Activated naive CD4-positive, alpha-beta T cell treated with anti-CD3 and anti-CD28 coated beads, Interleukin-2, amount 50 U/mL, for 16 hours (primary cell): ENCODE measurements at places on chromosomes 1 and 21.

DNA sequence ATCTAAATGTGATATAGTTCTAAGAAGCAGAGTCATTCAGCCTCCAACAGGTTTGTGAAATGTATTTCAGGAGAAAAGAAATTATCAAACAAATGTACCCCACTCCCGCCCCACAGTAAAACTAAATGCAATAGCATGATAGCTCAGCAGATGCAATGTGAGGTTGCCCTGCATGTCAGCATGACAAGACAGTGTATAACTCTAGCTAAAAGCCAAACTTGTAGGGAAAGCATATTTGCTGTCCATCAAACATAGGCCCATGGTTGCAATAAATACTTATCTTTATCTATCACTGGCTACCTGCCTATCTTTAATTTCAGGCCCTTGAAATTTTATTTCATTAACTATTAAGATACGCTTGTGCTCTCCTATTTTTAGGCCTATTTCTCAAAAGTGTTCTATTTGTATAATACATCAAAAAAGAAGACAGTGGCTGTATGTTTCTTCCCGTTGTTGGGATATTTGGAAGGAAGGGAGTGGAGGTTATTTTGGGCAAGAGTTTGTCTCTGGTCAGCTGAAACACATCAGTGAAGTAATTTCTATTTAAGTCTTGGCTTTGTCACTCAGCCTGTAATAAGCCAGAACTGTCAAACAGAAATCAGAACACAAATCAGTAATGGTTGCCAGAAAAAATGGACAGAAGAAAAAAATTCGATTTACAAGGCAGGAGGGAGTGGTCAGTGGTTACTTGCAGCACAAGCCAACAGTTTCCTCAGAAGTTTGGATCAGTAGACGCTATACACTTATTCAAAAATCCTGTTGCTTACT is 307.4 kb upstream of the ADGRL2 start:
- no peak for DNase-seq

- no peak for DNase-seq
These were observed 2.4 kb downstream of the DTL start for GRCh38 chr1:212037900-212038299.

GRCh38 chr21:42439284-42440186 is 35.8 kb downstream of the UBASH3A start:
- no peak for DNase-seq

DNA sequence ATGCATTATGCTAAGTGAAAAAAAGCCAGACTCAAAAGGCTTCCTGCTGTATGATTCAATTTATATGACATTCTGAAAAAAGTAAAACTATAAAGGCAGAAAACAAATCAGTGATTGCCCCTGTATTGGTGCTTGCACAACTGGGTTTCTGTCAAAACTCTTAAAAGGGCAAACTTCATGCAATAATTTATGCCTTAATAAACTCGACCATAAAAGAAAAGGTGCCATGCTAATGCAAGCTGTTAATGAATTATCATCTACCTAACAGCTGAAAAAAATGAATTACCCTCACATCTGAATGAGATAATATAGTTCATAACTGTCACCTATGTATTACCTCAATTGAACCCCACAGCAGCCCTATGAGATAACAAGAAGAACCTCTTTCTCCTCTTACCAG is 120.8 kb upstream of the ATP1A1 start:
- DNase-seq = no peak

- no peak for DNase-seq
These were observed 366.1 kb upstream of the DAB1 start for GRCh38 chr1:57789936-57790335.

DNA sequence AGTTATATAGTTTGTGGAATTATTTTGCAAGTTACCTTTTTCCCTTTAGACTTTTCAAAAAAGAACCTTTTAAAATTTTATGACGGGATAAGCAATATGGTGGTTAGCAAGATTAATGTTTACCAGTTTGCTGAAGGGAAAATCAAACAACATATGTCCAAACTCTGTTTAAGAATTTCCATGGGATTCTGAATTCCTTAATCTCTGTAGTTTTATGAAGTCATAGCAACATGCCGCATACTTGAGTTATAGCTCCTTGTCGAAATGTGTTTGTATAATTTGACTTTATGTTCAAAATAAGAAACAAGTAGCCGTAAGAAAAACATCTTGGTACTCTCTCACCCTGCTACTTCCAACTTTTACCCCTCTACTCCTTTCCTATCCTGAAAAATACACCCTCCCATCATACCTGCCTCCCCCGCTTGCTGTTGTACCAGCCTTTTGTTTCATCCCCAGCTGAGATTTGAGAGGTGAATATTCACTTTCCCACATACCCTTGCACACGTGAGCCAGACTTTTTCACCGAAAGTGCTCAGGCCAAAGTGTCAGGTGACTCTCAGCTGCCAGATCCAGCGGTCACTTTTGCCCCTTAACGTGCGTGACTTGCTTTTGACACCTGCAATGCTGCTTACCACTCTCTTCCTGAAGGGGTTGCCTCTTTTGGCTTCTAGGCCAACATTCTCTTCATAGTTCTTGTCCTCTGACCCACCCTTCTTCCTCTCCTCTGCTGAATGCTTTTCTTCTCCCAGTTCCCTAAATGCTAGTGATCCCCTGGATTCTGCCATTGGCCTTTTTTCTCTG is 83.5 kb upstream of the ZNF326 start:
- no peak for DNase-seq

DNA sequence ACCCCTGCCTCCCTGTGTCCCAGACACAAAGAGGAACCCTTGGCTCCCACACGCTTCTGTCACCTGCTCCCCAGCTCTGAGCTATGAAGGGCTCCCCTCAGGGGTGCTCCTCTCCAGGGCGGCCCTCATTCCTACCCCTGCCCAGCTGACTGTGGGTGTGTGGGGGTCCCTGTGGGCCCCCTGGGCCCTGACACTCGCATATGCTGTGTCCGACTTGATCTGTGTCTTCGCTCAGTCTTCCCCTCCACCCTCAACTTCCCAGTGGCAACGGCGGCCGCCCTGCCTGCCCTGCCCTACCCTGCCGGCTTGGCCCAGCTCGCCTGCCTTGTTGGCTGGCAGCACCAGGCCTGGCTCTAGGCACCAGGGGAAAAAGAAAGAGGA is 1.2 kb downstream of the KCNQ4 start:
- DNase-seq = no peak

DNA sequence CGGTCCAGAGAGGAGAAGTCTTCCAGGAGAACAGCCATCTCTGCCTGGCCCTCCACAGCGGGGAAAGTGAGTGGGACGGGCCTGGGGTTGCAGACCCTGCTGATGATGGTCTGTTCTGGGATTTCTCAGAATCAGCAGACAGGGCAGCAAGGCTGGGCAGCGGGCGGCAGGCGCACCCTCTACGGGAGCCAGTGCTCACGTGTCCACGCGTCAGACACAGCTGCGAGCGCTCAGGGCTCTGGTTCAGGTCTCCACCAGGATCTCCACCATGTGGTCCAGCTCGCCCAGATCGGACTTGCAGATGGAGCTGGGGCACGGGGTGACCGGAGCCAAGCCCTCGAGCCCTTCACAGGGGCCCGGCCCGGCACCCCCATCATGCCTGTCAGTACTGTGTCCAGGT is 5.5 kb downstream of the CLCA4 start:
- DNase-seq = no peak

GRCh38 chr1:38026592-38027200 is 14.2 kb downstream of the UTP11 start:
- DNase-seq = peak; percentile 63

GRCh38 chr1:214447557-214447871 is 103.9 kb downstream of the PTPN14 start:
- DNase-seq = no peak

DNA sequence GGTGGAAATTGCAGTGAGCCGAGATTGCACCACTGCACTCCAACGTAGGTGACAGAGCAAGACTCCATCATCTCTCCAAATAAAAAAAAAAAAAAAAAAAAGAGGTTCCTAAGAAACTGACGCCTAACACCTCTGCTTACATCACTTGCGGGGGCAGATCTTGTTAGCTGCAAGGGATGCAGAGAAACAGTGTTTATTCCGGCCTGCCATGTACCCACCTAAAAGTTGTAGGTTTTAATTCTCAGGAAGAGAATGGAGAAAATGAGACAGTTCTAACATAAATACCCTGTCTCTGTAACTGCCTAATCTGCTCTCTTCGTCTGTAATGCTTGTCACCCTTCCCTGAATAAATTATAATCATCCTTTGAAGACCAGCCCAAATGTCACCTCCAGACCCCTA is 9.0 kb upstream of the SRSF4 start:
- DNase-seq = no peak

DNA sequence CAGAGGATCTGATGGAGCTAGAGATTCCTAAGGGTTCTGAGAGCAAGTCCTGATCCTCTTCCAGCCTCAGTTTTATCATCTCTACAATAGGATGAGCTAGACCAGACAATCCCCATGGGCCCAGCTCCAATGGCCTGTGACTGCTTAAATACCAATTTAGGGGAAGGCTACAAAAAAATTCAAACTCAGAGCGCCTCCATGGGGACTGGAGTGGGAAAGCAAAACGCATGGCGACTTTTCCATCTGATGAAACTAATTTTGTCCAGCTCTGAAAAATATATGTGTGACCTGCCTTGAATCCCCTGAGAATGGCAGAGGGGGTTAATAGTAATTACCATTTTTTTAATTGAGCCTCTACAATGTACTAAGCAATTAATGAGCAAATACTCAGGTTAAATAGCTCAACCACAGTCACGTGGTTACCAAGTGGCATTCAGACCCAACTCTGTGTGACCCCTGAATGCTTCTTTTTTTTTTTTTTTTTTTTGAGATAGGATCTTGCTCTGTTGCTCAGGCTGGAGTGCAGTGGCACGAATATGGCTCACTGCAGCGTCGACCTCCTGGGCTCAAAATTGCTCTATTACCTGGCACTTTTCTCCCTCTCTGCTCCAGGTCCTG is 8.4 kb downstream of the EXTL1 start:
- DNase-seq = no peak

DNA sequence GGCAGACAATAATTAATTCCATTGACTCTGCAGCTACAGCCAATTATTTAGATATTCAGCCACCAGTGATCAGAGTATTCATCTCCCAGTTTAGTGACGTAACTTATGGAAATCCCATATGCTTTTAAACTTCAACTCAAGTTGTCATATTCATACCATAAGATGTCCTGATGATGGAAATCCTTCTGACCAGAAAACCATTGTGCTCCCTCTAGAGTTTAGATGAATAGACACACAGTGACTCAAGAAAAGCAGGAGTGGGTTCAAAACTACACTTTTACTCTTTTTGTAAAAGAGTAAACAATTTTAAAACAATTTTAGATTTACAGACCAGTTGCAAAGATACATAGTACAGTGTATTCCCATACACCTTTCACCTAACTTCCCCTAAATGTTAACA is 463.7 kb downstream of the KCNT2 start:
- no peak for DNase-seq

DNA sequence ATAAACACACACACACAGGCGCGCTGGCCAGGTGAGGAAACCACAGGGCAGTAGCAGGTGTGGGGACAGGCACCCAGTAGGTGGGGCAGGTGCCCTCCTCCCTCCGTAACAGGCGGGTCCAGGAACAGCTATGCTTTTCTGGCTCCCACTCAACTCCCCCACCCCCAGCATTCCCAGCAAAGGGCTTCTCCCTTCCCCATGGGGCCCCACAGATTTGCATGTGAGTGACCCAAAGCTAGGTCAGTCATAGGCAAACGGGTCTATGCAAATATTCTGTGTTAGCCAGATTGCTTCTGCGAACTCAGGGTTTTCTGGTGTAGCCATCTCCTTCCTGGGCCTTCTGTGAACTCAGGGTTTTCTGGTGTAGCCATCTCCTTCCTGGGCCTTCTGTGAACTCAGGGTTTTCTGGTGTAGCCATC is 114.2 kb downstream of the SIK1 start:
- no peak for DNase-seq

- DNase-seq = no peak
These were observed 167.7 kb upstream of the TNR start for GRCh38 chr1:175911138-175911537.

DNA sequence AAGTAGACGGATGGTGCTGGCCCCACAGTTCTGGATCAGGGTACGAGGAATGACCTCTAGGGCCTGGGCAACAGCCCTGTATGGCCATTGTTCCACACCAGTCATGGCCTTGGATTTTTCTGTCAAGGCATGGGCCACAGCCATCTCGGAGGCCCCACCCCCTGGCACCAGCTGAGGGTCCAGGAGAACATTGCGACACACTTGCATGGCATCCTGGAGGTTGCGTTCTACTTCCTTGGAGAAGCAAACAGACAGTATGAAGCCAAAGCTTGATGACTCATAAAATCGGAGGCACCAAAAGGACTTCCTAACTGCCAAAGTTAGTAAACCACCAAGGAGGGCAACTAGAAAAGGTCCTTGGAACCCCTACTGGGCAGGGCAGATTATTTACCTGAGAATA is 11.9 kb upstream of the VHLL start:
- no peak for DNase-seq

- no peak for DNase-seq
These were observed 10.1 kb downstream of the SLC44A5 start for GRCh38 chr1:75600781-75601180.

DNA sequence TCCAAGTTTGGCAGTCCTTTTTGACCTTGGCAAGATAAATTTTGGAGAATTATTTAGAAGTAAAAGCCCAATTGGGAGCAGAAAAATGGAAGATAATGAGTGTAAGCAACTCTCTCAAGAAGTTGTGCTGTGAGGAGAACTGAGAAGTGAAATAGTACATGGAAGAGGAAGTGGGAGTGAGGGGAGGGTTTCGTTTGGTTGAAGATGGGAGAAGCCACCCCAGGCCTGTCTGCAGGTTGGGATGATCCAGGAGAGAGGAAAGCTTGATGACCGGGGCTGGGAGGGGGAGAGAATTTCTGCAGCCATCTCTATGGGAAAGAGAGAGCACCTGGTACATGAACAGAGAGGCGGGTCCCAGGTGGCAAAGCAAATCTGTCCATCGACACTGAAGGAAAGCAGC is 8.6 kb upstream of the RCAN1 start:
- DNase-seq = no peak

GRCh38 chr1:31753707-31754349 is 10.3 kb downstream of the ADGRB2 start:
- no peak for DNase-seq

DNA sequence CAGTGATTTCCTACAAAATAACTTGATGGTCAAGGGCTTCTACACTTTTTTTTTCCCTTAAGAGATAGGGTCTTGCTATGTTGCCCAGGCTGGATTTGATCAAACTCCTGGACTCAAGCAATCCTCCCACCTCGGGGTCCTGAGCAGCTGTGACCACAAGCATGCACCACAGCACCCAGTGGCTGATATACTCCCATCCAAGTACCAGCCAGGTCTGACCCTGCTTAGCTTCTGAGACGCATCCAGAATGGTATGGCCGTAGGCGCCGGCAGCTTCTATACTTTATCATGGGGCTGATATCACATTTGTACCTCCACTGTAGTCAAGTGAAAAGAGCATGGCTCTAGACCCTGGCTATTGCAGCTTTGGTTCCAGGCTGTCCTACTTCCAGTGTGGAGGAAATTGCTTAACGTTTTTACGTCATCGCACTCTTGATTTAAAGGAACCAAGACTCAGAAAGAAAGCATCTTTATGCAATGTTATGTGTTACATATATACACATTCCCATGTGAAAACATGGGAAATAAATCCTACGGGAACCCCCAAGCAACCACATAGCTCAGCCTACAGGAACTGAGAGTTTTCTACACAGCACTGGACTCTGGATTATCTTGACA is 39.5 kb downstream of the PDPN start:
- no peak for DNase-seq
